Fibroblast of mammary gland (primary cell): ENCODE measurements at places on chromosomes 5 and 9.

DNA sequence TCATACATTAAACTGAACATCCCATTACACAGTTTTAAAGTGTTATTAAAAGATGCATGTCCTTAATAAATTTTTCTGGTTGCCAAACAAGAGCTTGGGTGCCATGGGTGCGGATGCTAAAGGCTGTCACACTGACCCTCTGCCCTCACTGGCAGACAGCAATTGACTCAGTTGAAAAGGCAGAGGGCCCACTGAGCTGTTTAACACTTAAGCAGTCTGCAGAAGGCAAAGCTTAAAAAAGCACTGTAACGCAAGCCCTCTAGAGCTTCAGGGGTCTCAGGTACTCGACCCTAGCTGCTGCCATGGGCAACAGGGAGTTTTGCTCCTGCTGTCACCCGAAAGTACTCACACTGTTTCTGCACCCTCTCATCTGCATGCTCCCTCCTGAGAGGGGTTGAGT is 726.4 kb upstream of the TYRP1 start:
- no peak for DNase-seq

- DNase-seq: no peak
Measured at GRCh38 chr5:31328040-31328733, 134.7 kb downstream of the CDH6 start.

GRCh38 chr5:176167800-176168199 is 70.4 kb upstream of the SIMC1 start:
- peak; percentile 40 for DNase-seq

DNA sequence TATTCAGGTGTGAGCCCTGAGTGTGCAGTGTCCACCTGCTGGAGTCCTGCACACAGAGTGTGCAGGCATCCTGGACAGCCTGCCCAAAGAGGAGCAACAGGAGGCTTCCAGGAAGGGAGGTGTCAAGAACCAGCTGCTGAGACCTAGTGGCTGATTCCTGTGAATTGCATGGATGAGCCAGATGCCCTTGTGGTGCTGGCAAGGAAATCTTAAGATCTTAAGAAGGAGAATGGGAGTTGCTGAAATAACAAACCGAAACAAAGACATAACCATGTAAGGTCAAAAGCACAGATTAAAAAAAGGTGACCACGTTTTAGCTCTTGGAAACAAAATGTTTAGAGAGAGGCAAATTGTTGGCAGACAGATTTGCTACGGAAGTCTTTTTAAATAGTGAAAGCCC is 29.3 kb upstream of the RPS23 start:
- peak; percentile 28 for DNase-seq

DNA sequence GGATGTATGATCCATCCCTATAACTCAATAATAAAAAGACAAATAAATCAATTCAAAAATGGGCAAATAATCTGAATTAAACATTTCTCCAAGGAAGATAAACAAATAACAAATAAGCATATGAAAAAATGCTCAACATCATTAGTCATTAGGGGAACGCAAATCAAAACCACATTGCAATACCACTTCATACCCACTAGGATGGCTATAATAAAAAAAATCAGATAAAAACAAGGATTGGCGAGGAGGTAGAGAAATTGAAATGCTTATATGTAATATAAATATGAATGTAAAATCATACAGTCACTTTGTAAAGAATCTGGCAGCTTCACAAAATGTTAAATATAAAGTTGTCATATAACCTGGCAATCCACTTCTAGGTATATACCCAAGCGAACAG is 52.3 kb upstream of the TBCA start:
- DNase-seq: peak; percentile 17
